ENCODE measurements at places on chromosomes 1 and 21.

DNA sequence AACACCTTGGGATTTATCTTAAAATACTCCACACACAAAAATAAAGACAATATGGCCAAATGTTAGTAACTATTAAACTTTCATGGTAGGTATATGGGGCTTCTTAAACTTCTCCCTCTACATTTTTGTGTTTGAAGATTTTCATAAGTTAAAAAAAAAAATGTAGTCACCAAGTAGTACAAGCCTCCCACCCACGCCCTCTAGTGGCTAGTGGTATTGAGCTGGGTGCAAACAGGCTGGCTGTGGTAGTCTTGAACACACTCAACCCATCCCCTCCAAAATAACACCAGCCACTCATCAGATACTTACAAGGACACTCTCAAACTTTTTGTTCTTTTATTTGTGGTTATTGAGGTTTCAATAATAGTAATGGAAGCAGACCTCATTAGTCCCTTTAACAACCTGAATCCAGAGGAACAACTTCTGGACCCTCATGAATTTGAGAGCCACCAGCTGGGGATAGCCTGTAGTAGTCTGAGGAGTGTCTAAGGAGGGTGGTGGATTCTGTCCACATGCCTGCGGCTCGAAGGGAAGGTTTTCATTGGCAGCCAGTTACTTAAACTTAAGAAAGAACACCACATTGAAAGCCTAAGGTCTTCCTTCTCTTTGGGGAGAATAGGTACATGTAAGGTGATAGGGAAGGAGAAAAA is 15.6 kb downstream of the RD3 start:
- DNase-seq: peak; percentile 76

- no peak for DNase-seq
These were observed 95.8 kb downstream of the CDC7 start for GRCh38 chr1:91596474-91596873.

DNA sequence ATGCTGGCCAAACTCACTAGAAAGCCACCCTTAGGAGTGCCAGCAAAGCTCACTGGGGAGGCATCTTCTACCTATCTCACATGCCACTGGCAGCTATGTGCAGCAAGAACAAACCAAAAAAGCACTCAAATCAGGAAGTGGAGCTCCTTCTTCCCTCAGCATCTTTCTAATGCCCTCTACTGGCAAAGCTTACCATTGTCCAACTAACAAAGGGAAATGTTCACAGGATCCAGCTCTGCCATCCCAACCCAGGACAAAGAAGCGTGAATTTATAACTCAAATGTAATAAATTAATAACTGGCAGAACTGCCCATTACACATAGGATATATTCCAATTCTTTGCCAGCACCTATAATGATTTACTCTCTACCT is 38.9 kb downstream of the LEPR start:
- DNase-seq: peak; percentile 17

GRCh38 chr1:56434025-56434424 is 145.3 kb downstream of the PLPP3 start:
- DNase-seq: no peak

DNA sequence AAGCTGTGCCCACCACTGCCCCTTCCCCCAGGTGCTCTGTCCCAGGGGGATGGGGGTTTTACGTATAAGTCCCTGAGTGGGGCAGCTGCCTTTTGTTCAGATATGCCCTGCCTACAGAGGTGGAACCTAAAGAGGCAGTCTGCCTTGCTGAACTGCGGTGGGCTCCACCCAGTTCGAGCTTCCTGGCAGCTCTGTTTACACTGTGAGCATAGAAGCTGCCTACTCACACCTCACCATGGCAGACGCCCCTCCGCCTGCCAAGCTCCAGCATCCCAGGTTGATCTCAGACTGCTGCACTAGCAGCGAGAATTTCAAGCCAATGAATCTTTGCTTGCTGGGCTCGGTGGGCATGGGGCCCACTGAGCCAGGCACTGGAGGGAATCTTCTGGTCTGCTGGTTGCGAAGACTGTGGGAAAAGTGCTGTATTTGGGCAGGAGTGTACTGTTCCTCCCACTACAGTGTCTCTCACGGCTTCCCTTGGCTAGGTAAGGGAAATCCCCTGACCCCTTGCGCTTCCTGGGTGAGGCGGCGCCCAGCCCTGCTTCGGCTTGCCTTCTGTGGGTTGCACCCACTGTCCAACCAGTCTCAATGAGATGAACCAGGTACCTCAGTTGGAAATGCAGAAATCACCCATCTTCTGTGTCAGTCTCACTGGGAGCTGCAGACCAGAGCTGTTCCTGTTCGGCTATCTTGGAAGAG is 17.6 kb upstream of the RWDD3 start:
- no peak for DNase-seq

GRCh38 chr1:207407655-207408260 is 46.4 kb upstream of the CR2 start:
- DNase-seq: no peak

DNA sequence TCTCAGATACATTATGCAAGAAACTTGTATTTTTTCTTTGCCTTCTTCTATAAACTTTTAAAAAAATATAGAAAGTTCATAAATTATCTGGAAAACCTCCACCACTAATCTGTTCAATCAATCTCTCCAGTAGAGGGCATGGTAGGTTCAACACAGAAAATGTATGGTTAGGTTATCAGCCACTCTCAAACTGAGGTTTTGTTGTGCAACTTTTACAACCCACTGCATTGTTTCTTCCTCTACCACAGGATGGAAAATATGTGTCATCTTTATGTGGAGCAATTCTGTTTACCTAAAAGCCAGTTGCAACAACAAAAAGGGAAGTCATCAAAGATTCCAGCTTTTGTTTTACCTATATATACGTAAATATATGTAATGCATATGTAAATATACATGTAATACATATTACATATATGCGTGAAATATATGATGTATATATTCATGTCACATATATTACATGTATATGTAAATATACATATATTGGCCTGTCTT is 3.0 kb upstream of the RGS2 start:
- peak; percentile 50 for DNase-seq

- no peak for DNase-seq
These were observed 1018.8 kb downstream of the AMY1C start for GRCh38 chr1:104768466-104768865.

- no peak for DNase-seq
These were observed 55.4 kb downstream of the UBIAD1 start for GRCh38 chr1:11328444-11328843.

All from SK-N-SH (cell line).